Activated effector memory CD4-positive, alpha-beta T cell treated with Interleukin-2 at 50 U/mL for 16 hours (primary cell): ENCODE measurements at places on chromosomes 1 and 21.

- DNase-seq: no peak
Measured at GRCh38 chr1:107459204-107459904, 318.5 kb downstream of the NTNG1 start.

DNA sequence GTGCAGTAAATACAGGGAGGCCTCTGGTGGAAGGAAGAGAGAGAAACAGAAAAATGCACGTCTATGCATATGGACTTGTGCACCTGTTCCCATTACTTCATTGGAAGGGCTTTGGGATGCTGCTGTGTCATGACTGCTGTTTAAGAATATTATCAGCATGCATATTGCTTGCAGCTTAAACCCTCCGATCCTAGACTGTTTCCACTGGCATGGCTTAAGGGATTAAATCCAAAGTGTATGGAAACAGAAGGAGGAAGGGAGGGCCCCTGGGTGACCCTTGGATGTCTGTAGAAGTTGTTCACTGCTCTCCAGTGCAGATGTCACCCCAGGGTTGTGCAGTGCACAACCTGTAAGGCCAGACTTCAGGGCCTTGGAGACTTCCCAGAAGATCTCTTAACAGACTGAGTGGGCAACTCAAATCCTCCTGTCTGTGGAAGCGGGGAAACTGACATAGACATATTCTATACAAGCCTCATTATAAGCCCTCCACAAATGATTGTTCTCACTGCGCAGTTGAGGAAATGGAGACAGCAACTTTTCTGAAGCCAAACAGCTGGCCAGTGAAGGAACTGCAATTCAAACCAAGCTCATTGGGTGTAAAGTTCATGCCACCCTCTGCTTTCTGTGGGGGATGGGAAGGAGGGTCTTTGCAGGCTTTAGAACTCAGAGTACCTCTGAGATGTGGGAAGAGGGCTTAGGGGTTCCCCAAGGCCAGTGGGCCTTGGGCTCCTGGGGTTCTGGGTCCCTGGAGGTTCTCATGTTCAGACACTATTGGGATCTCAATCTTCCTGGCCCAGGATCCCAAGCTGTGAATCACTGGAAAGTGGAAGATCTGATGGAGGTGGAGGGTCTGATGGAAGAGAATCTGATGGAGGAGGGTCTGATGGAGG lies 73.8 kb downstream of the UMODL1 start:
- DNase-seq: no peak

DNA sequence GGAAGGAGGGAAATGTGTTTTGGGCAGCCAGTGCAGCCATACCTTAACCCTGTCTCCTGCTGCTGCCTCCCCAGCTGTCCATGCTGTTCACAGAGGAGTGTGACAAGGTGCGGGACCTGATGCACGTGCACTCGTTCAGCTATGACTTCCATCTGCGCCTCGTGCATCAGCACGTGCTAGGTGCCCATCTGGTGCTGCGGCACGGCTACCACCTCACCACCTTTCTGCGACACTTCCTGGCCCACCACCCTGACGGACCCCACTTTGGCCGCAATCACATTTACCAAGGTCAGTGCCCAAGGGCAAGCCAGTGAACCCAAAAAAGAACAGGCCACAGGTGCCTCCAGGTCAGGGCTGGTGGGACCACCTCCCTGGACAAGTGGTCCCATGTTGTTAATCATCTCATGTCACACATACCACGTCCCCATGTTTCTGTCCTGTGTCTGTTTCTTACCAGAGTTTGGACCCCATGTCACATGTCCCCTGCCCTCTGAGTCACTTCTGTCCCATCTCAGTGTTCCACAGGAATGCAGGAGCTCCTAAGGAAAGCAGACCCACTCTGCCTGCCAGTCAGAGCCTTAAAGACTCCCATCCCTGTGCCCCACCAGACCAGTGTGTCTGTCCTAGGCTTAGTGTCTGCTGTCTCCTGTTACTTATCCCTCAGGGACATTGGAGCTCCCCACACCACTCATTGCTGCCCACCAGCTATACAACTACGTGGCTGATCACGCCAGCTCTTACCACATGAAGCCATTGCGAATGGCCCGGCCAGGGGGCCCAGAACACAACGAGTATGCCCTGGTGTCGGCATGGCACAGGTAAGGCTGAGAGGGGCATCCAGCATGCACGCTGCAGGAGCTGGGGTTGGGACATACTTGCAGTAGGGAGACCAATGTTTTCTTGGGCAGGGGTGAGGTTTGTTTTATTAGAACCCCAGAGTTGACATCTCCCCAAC lies 6.6 kb downstream of the HYI start:
- no peak for DNase-seq

GRCh38 chr1:159825564-159825963 lies 1.1 kb upstream of the SLAMF8 start:
- DNase-seq: no peak

GRCh38 chr21:34737115-34737514 lies 68.3 kb downstream of the CLIC6 start:
- no peak for DNase-seq

- DNase-seq: no peak
Measured at GRCh38 chr21:32712641-32713040, 15.2 kb downstream of the SYNJ1 start.

- DNase-seq: no peak
Measured at GRCh38 chr1:204571128-204571527, 54.9 kb downstream of the MDM4 start.

- no peak for DNase-seq
Measured at GRCh38 chr1:240091614-240092300, at the start of gene FMN2. Gene FMN2 (plus strand): TSS chr1:240091883. CDS start chr1:240092110, 227 bp downstream.

- DNase-seq: no peak
Measured at GRCh38 chr1:153985341-153985912, 712 bp downstream of the RAB13 start.

- DNase-seq: no peak
Measured at GRCh38 chr1:231040800-231041718, 1.0 kb upstream of the FAM89A start.

- DNase-seq: no peak
Measured at GRCh38 chr1:3577711-3578432, 33.4 kb downstream of the MEGF6 start.

DNA sequence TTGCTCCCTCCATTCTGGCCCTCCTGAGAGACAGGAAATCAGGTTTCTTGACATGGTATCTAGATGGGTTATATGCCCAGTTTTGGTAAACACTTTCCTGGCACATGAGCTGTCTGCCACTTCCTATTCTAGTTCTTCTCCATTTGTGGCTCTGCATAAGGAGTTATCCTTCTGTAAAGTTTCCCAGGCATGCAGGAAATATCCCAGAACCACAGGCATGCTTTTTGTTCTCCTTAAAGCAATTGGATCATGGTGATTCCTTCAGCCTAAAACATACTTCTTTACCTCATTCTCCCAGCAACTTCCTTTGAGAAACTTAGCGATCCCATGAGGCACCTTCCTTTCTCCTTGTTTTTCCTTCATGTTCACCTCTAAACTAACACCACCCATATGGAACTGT lies 199.8 kb downstream of the CRB1 start:
- no peak for DNase-seq

DNA sequence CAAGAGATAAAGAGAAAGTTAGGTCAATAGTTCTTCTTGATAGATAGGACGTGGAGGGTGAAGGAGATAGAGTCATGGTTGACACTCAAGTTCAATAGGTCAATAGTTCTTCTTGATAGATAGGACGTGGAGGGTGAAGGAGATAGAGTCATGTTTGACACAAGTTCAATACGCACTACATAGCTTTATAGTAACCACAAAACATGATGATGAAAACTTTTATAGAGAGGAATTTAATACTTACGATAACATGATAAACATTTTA lies 5.8 kb upstream of the DDX59 start:
- DNase-seq: no peak

DNA sequence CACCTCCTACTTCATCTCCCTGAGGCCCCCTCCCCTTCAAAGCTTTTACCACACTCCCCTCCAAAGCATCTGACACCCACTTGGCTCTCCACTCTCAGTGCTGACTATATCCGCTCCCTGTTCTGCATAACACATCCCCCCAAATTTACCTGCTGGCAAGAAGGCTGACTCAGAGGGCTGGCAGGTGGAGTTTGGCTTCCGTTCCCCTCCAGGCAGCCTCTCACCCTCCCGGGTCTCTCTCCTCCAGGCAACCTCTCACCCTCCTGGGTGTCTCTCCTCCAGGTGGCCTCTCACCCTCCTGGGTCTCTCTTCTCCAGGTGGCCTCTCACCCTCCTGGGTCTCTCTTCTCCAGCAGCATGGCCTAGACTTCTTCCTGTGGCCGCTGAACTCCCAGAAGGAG lies 562.1 kb downstream of the NPHP4 start:
- DNase-seq: no peak

- no peak for DNase-seq
Measured at GRCh38 chr1:91545506-91546300, 45.1 kb downstream of the CDC7 start.

GRCh38 chr1:90882221-90882620 lies 139.6 kb downstream of the ZNF644 start:
- DNase-seq: no peak

DNA sequence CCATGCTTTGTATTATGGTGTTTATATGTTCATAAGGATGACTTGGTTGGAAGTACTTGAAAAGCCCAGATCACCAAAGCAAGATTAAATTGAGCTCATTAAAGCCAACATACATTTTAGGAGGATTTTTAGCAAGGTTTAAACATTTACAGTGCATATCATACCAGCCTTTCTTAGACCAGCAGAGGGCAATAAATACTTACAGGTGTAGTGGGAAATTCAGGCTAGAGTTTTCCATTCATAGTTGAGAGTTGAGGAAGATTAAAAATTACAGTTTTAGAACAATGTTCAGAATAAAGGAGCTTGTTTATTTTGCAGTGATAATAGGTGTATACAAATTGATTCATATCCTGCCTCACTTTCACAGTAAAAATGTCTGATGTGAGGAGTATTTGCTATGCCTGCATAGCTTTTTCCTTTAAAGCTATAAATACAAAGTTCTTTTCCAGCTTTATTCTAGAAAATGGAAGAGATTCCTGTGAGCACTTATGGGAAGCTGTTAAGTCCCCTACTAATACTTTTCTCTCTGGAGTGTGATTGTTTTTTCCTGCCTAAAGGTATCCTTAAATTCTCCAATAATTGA lies 35.3 kb downstream of the DTL start:
- DNase-seq: no peak

- peak; percentile 2 for DNase-seq
Measured at GRCh38 chr1:239587066-239587465, 200.7 kb downstream of the CHRM3 start.

- no peak for DNase-seq
Measured at GRCh38 chr1:156823210-156823790, 6.7 kb upstream of the SH2D2A start.

GRCh38 chr1:114669562-114670082 lies at the start of gene DENND2C:
Gene DENND2C (minus strand): TSS chr1:114670049. CDS start chr1:114625984, 44,065 bp downstream.
- DNase-seq: no peak

DNA sequence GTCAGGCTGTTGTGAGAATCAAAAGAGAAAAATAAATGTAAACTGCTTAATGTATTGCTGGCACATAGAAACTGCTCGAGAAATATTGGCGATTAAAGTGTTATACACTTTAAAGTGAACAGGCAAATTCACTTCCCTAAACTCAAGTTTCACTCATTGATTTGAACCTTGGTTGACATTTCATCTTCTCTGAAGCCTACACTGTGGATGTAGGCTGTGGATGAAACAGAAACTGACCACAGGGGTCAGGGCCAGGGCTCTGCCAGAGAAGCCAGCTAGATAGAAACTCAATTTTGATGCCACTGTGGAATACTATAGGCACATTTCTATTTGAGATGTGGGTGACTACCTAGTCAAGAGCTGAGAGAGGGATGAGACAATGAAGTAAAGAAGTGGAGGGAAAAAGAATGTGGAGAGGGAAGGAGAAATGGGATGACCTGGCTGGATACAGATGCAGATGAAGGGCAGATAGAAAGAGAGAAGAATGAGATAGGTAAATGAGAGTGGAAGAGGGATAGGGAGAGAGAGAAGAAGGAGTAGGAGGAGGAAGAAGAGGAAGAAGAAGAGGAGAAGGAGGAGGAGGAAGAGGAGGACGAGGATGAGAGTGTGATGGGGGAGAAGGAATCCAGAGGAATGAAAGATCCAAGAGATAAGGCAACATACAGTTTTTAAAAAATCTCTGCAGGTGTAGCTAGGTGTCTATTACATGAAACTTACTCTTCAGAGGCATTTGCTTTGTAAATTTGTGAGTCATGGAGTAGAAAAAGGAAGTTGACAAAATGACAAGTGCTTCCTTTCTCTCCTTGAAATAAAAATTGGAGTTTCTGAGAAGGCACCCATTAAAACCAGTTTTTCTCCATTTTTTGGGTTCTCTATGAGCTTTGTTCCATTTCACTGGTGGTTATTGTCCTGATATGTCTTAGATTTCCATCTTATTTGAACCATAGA lies 17.4 kb upstream of the CD1D start:
- DNase-seq: no peak

DNA sequence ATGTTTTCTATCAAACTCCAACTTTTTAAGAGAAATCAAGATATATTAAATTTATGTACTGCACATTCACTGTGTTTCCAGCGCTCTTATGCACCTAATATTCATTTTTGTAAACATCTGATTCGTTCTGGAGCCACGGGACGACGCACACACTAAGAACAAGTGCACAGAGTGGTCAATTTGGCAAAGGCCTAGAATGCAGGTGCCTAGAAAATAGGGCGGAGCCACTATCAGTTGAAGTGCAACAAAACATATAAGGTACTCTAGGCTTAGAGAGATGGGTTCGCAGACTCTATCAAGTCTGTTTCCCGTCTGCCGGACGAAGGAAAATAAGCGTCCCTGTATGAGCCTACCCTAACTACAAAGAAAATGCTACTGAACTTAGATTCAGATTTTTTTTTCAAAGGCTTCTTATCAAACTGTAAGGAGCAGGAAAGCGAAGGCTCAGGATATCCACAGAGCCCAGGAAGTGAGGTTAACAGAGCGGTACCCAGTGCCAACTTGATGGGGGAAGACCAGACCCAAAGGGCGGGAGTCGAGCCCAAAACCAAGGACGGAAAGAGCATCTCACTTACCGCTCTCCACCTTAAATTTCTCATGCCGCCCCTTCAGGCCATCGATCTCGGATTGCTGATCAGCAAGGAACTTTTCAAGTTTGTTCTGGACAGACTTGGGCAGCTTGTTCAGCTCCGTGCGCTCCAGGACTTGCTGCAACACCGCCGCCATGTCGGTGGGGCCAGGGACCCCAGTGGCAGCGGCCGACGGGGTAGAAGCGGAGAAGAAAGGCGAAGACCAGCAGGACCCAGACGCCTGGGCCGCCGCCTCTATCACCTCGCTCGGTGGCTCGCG lies 526 bp downstream of the TPR start:
- DNase-seq: peak; percentile 2

DNA sequence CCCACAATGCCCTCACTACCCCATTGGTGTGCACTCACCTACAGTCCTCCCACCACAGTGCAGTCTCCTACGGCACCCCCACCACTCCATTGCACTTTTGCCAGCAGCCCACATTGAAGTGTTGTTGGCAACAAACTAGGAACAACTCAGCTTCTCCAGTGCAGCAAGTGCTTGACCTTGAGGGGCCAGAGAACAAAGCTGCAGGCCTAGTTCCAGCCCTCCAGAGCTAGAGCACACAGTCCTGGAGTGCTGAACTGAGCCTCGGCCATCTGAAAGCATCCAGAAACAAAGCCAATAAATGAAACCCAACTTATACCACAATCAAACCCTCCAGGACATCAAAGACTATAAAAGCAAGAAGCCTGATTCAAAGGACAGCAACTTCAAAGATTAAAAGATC lies 129.9 kb downstream of the C1orf94 start:
- DNase-seq: no peak

GRCh38 chr1:178973652-178974101 lies 52.0 kb upstream of the FAM20B start:
- no peak for DNase-seq
